ENCODE measurements at places on chromosomes 13 and 19.

GRCh38 chr13:79642596-79642995 is 161.6 kb downstream of the NDFIP2 start:
- no peak for DNase-seq

DNA sequence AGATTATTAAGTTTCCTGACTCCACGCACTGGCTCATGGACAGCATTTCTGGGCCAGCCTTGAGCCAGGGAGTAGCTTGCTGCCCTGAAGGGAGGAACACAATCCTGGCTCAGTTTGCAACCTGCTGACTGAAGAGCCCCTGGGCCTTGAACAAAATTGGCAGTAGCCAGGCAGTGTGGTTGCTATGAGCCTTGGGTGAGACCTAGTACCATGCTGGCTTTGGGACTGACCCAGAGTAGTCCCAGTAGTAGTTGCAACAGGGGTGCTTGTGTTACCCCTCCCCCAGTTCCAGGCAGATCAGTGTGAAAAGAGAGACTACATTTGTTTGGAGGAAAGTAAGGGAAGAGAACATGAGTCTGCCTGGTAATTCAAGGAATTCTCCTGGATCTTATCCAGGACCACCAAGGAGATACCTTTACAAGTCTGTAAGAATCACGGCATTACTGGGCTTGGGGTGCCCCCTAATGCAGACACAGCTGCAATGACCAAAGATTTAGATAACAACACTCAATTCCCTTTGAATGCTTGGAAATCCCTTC is 22.0 kb downstream of the ITGBL1 start:
- DNase-seq: peak; percentile 68

- DNase-seq: no peak
Observed at GRCh38 chr19:14003251-14004055, 2.7 kb downstream of the RFX1 start.

- DNase-seq: no peak
Observed at GRCh38 chr13:95146486-95146885, 154.8 kb downstream of the ABCC4 start.
